ENCODE measurements at places on chromosomes 5 and 9. TPM values are rescaled to one million over a fixed set of nuclear protein-coding genes. Genes with fewer than 3 reads are reported as not detected.

The SPINK7 gene
- total RNA-seq = not detected

DNA sequence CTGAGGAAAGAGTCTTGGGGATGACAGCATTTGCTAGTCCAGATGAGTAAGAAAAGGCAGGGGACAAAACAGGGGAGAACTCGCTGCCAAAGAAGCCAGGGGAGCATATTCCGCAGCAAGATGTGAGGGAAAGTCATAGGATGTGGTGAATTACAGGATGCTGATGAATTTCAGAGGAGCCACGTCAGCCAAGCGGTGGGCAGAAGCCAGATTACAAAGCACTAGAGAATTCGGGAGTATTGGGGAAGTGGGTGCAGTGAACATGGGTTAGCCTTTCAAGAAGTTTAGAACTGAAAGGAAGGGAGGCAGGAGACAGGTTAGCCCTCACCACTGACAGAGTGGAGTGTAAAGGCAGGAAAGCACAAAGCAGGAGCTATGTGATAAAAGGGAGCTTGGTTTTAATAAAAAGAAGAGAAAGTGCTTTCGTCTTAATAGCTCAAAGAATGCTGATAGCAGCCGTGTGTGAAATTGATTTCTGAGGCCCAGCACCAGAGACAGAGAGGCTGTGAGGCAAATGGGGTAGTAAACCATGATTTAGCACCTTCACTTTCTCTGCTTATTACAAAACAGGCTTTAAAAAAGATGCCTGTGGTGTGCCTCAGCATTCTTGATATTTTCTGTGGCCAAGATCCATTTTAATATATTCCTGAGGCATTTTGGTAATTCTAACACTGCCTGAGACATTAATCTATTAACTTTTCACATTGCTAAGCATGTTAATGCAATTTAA lies 16.9 kb downstream of the ADAMTSL1 start:
- DNase-seq = peak; percentile 76

DNA sequence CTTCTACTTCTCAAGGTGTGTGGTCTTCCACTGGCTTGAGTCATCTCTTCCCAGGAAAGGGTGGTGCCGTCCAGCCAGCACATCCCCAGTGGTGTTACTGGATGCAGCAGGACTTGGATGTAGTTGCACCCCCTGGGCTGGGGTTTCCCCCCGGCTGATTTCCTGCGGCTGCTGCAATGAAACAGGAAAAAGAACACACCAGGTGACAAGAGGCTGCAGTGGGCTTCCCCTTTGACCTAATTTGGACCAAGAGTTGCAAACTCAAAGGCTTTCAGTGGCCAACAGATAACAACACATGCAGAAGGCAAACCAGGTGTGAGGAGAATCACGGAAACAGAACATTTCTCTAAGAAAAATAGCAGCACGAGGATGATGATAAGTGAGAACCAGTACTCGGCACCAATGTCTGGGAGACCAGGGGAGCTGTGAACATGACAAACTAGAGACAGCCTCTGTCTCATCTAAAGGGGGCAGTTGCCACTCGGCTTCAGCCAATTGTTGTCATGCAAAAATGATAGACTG lies 83.7 kb downstream of the PDE6A start:
- peak; percentile 87 for DNase-seq

The RASGEF1C gene
- not detected for total RNA-seq

- no peak for DNase-seq
These were observed 10.5 kb upstream of the SMIM32 start for GRCh38 chr5:136203303-136203922.

DNA sequence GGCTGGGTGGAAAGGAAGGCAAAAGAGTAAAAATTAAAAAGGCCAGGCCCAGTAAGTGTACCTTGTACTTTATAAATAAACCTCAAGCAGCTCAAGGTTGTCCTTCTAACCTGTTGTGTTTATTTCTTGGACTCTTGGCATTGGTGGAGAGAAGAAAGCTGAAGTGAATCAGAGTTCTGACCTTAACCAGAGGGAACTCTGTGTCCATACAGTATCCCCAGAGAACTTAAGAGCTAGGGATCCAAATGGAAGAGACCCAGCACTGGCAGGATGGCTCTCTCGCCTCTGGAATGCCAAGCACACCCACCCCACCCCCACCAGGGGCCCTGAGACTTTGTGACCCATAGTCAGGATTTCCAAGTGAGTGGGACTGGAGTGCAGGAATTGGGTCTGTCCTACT lies 14.2 kb downstream of the NUDT2 start:
- no peak for DNase-seq

GRCh38 chr9:79273311-79273710 lies 298.5 kb upstream of the TLE4 start:
- DNase-seq = no peak

DNA sequence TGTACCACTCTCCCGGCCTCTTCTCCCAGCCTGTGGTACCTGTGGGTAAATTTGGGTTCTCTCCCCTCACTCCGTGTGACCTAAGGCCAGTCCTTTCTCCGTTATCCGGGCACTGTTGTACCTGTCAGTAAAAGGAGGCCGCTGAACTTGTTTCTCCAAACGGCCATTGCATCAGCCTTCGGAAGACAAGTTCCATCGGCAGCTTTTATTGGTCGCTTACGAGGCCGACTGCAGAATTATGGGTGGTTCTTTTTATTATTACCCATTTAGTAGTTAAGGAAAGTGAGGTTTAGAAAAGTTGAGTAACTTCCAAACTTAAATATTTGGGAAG lies 558 bp downstream of the GRPEL2 start:
- DNase-seq = no peak

DNA sequence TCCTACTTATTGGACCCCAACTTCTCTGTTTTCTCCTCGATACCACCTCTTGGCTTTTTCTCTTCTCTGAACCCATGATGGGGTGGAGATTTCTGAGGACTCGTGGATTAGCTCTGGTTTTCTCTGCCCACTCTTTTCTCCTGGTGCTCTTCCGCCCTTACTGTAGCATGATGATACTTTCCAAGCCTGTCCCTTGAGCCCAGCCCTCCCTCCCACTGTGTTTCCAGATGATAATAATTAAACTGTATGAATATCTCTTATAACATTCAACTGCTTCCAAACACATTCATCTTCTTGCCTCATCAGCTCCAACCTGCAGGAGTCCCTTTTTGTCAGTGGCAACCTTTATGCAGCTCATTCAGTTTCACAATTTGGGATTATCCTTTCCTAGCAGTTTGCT lies 494.2 kb upstream of the KLF4 start:
- DNase-seq = no peak

GRCh38 chr9:83423815-83424707 lies 114.1 kb downstream of the FRMD3 start:
- no peak for DNase-seq

The SHISAL2B gene
- total RNA-seq = not detected

DNA sequence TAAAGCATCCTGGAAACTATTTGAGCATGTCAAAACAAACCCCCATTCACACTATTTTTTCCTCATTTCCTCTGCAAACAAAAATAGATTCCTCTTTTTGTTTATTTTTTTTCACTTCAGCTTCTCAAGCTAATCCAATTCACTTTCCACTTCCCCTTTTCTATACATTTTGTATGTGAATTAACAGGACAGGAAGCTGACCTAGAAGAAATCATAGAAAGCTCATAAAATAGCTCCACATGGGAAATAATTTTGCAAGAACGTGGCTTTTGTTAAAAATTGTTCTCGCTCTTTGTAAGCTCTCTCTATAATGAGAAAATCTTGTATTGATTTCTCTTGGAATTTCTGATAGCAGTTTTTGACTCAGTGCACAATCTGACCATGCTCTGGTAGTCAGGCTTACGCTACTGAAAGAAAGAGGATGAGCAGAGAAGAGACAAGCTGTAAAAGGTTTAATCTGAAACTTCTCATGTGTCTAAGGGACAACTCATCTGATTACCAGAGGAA lies 215.8 kb downstream of the ADAMTS12 start:
- no peak for DNase-seq

DNA sequence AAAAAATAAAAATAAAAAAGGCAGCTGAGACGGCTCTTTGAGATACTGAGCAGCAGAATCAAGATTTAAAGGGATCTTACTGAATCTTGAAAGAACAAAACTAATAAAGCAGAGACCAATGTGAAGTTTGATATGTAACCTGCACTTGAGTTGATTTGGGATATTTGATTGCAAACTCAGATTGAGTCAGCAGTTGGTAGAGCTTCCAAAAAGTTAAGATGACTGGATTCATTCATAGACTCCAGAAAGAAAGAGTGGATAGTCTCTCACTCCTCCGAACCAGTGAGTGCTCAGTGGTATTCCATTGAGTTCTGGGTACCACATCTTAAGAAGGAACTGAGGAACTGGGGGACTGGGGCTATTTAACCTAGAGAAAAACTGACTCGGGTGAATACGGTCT lies 52.7 kb upstream of the TESK1 start:
- DNase-seq = no peak

The SEMA5A gene
- 9.1 TPM for total RNA-seq

DNA sequence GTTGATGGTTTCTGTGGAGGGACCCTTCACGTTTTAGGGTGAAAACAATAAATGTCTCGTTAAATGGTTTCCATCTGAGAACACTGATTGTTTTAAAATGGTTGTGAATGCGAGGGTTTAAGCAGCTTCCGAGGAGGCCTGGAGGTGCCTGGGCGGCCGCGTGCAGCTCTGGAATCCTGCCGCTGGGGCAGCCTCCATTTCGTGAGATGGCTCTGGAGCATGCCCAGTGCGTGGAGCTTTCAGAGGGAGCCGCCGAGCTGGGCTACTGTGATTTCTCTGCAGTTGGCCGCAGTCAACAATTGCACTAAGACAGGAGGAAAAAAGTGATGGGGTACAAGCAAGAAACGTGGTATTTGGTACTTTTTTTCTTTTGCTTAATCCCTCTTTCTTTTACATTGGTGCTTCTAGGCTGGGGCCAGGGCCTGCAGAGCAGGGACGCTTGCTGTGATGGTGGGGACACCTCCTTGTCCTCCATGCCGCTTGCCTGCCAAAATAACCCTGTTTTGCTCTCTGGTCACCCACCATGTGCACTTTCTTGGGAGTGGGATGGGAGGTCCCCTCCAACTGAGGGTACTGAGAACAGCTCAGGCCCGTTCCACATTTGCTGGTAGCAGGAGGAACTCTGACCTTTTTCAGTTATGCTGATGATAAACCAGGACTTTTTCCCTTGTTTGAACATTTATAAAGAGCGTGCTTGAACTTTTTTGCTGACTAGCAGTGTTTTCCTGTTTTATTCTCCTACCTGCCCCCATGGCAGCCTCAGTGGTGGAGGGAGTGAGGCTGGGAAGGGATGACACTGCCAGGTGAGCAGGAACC lies 47.1 kb downstream of the EHMT1 start:
- DNase-seq = no peak

- no peak for DNase-seq
These were observed 91.6 kb upstream of the TAF11L2 start for GRCh38 chr5:17406423-17406838.

DNA sequence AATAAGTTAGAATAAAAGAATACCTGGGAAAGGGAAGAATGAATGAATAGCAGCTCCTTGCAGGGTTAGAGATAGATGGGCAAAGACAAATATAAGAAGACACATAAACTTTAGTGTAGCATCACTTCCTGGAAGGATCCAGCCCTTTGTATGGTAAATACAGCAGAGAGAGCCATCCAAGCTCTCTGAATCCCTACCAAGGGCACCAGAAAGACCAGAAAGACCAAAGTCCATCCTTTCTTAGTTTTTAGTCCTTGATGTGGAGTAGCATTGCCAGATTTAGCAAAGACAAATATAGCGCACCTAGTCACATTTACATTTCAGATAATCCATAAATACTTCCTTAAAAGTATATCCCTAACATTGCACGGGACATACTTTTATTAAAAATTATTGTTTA lies 56.1 kb upstream of the C9orf72 start:
- DNase-seq = no peak

GRCh38 chr5:131661933-131662332 lies 26.9 kb upstream of the RAPGEF6 start:
- DNase-seq = no peak

DNA sequence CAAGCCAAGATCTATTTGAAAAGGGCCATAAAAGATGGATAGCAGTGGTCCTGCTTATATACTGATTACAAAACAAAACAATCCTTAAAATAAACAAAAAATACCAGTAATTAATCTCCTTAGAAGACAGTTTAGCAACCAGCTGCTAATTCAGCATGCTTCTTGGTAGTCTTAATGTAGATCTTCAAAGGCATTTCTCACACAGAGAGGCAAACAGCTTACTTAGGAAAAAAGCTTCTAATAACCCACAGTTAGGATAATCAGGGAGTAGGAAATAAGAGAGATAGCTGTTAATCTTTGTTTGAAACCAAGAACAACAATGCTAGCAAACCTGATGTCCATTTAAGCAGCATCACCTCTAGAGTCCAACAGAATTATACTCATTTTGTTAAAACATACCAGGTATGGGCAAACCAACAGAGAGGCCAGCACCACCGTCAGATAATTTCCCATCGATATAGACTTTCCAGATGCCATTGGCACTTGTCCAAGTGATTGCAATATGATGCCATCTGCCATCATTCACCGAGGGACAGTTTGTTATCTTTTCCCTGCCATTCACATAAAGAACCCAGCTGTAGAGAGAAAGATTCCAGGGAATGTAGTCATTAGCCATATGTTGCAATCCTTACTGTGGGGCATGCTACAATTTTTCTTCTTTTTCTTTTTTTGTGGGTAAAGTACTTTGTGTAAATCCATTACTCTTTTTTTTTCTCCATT lies 105.6 kb upstream of the TXNDC8 start:
- DNase-seq = no peak

- peak; percentile 32 for DNase-seq
These were observed 147.2 kb upstream of the IRX2 start for GRCh38 chr5:2898661-2899060.

The ADRA1B gene
- total RNA-seq = 2.8 TPM

- DNase-seq = no peak
These were observed 100.1 kb downstream of the RAPGEF6 start for GRCh38 chr5:131534974-131535373.

The MAMDC4 gene
- 1.0 TPM for total RNA-seq

GRCh38 chr9:131096269-131097125 lies at the start of gene AIF1L:
AIF1L (plus strand) TSS chr9:131096531; CDS start chr9:131096630, 99 bp downstream.
- DNase-seq = no peak

DNA sequence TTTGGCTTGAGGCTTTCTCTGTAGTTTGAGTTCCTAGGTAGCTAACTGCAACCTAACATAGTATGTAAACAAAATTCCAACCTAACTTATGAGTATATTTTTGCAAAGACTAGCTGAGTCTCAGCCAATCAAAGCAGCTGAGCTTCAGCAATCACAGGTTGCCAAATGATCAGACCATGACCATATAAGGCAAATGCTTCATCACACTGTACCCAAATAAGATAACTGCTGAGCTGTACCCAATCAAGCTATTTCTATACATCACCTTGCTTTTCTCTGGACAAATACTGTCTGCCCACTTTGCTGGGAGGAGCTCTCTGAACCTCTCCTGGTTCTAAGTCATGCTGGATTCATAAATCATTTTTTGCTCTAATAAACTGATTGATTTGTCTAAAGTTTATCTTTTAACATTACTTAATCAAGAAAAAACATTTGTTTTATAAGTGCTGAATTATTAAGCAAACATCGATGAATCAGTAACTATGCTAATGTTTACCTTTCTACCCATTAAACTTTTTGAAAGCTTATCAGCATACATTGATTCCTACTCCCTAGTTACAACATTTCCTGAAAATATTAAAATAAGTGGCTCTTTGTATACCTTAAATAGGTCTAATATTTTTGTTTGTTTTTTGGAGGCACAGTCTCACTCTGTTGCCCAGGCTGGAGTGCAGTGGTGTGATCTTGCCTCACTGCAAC lies 129.7 kb upstream of the PCA3 start:
- no peak for DNase-seq

The SLC9A3 gene
- 3.7 TPM for total RNA-seq

The ZNG1F gene
- 2.8 TPM for total RNA-seq

- no peak for DNase-seq
These were observed 83.8 kb downstream of the ADRB2 start for GRCh38 chr5:148910216-148910615.
